ENCODE measurements at places on chromosomes 1 and 21. TPM values are rescaled to one million over a fixed set of nuclear protein-coding genes. Genes with fewer than 3 reads are reported as not detected.

Gene KIF2C
- total RNA-seq, result 82.2 TPM

DNA sequence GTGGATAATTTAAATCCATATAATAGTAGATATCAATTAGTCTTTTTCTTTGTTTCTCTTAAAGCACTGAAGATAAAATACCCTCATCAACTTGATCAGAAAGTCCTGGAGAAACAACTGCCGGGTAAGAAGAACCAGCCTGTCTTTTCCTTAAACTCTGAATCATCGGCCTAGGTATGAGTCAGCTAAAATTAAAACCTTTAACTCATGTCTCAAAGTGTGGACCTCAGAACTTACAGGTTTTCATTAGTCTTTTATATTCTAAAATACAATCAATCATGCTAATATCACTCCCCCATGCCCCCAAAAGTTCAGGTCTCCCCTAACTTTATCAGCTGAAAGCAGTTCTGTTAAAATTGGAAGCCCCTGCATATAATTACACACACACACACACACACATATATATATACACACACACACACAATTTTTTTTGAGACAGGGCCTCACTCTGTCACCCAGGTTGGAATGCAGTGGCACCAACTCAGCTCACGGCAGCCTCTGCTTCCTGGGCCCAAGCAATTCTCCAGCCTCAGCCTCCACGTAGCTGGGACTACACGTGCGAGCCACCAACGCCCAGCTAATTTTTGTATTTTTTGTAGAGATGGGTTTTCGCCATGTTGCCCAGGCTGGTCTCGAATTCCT is 61.3 kb downstream of the B3GALNT2 start:
- DNase-seq, result peak; percentile 53

GRCh38 chr1:207745839-207746767 is 5.8 kb upstream of the CD46 start:
- DNase-seq, result no peak

DNA sequence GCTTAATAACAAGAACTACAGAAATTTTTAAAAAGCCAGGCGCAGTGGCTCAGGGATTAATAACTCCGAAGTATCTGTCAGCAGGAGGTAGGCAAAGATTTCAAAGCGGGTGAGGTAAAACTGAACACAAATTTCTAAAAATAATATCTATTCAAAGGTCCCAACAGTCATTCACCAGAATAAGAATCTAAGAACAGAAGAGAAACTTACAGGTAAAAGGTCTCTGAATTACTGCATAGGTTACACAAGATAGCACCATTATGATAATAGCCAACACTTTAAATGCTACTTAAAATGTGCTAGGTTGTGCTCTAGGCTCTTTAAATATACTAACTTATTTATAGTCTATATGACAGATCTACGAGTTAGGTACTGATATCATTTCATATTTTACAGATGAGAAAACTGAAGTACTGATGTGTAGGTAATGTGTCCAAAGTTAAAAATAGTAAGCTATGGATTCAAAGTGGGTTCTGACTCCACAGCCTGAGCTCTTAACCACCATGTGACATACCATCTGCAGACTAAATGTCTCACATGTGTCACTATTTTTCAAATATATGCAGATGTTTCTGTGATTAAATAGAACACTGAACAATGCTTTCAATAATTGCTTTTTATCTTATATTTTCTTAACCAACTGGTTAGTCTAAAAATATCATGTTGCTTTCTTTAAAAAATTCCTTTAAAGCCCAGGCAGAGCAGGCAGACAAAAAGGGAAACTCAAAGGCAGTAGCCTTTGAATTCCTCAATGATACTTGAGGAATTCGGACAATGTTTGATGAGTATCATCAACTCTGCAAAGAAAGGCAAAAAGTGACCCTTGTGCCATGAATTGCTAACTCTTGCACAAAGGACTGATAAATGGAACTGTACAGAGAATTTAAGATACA is 80.5 kb upstream of the TTC39A start:
- DNase-seq, result no peak
